ENCODE measurements at places on chromosomes 11 and 22. TPM values are rescaled to one million over a fixed set of nuclear protein-coding genes. Genes with fewer than 3 reads are reported as not detected.

- no peak for DNase-seq
These were observed 58.2 kb downstream of the ZNF280B start for GRCh38 chr22:22450343-22450839.

The PMM1 gene
- 42.9 TPM for total RNA-seq

The DKK3 gene
- total RNA-seq = 12.0 TPM

DNA sequence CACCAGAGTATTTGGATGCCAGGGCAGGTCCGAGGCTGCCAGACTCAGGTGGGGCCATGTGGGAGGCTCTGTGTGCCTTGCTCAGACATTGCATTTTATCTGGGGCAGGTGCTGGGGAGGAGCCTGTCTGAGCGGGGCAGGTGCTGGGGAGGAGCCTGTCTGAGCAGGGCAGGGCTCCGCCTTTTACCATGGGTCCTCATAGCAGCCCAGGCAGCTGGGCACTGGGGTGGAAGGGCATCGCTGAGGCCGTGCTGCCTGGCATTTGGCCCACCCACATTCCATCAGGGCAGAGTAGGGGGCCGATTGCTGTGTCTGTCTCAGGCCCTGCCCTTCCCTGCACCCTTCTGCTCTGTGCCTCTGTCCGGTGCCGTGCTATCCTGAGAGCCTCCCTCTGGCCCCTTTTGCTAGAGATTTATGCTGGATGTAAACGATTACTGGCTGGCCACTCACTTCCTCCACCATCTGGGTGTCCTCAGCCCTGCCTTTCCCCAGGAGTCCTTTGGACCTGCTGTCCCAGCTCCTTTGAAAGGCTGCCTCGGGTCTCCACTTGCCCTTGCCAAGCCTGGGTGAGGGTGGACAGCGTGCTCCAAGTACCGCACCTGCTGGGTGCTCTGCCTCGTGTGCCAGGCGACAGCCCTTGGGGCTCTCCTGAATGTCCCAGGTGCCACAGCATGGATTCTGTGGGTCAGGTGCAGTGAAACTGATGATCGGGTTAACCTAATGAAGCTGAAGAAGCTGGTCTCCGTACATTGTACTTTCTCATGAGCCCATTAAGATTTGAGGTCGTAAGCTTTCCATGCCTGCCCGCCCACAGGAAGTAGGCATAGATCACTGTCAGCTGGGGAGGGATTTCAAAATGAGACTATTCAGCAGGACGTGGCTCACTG lies 281.6 kb downstream of the TBC1D22A start:
- DNase-seq = no peak
